ENCODE measurements at places on chromosomes 4 and X. TPM values are rescaled to one million over a fixed set of nuclear protein-coding genes. Genes with fewer than 3 reads are reported as not detected.

Gene MAGEA10
- total RNA-seq = not detected

Gene HEPH
- total RNA-seq = 0.22 TPM

Gene FGFBP2
- 11.6 TPM for total RNA-seq

Gene F9
- total RNA-seq = not detected

Gene CSAG1
- not detected for total RNA-seq

Measured in activated T-cell treated with anti-CD3 and anti-CD28 coated beads, Interleukin-2, amount 50 U/mL, for 72 hours (primary cell).